ENCODE measurements at places on chromosomes 3 and 15. TPM values are rescaled to one million over a fixed set of nuclear protein-coding genes. Genes with fewer than 3 reads are reported as not detected.

The U2SURP gene
- 44.8 TPM for total RNA-seq

The ZNF619 gene
- 6.5 TPM for total RNA-seq

The GOLGA6D gene
- not detected for total RNA-seq

The NAALADL2 gene
- 7.3 TPM for total RNA-seq

The CTXN2 gene
- total RNA-seq, result not detected

The GNAT1 gene
- not detected for total RNA-seq
